ENCODE measurements at places on chromosomes 1 and 21.

DNA sequence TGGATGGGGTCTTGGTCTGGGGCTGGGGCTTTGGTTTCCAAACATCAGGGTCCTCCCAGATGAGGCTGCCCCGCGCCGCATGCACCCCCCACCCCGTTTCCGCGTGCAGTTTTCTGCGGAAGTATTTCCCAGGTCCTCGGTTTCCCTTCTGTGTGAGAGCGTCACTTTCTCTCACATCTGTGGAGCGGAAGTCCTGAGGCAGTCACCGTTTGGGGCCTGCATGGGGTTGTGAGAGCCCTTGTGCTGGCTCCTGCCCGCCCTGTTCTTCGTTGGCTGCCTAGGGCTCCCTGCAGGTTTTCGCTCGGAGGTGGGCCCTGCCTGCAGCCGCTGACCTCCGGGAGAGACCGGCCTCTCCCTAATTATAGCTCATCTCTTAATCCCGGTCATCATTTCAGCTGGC, 88.0 kb downstream of the GALNT2 start:
- DNase-seq = no peak

- no peak for DNase-seq
These were observed 259.0 kb downstream of the FOXD2 start for GRCh38 chr1:47696737-47697441.

- no peak for DNase-seq
These were observed 45.4 kb downstream of the ADSS2 start for GRCh38 chr1:244406337-244406736.

DNA sequence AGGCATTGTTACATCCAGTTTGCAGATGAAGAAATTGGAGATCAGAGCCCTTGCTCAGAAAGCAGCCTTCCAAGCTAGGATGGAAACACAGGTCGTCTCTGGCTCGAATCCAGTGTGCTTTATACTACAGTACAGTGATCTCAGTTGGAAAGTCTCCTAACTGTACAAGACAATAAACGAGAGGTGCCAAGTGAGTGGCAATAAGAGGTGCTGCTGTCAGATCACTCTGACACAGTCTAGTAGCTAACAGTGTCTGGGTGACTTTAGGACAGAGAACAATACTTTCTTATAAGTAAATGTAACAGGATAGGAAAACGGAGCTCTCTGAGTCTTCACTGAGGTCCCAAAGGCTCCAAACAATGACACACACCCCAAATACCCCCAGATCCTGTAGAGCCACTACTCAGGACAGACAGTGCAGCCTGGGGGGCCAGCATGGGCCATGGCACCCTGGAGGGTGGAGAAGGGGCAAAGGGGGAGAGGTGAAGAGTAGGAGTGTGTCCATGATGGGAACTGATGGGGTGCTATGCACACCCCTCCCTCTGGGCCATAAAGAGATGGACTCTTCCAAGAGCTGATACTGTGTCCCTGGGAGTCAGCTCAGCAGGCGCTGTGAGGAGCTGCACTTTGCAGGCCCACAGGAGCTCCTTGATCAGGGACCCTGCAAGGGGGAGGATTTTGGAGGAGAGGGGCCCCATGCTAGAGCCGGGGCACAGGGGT, 3.3 kb downstream of the SH3BGR start:
- no peak for DNase-seq

GRCh38 chr1:95640746-95641145, 406.7 kb downstream of the RWDD3 start:
- no peak for DNase-seq

DNA sequence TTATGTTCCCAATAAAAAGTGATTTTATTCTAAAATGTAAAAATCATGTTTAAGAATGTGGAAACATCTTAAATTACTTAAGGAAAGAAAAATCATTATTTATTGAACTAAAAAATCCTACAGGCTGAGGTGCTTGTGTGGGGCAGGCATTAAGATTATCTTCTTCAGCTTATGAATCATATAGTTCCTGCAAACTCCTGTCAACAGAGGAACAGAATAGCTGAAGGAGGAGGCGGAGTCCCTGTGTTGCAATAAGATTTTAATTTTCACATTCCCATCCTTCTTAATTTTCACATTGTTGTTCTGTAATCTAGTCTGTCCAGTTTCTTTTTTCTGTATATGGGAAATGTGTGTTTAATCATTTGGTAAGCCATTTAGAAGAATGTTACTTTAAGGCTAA, 20.6 kb upstream of the OLFML3 start:
- no peak for DNase-seq

DNA sequence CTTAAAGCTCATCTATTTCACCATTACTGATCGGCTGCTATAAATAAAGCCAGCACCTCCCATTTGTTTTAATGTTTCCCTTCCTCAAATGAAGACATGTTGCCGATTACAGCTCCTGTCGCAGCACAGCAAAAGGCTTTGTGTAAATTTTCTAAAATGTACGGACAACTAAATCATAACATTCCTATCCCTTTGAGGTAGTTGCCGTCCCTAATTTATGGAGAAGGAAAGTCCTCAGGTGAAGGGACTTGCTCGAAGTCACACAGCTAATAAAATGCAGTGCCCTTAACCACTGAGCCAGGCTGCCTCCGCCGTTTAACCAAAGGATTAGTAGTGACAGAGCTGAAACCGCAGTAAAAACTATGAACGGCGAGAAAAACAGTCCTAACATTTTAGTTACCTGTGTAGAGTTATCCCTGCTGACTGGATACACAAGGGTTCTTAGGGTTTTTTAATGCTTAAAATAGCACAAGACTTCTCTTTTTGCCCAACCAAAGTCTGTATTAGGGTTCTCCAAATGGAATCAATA, 871 bp downstream of the PINK1 start:
- DNase-seq = no peak

- no peak for DNase-seq
These were observed 20.0 kb upstream of the ZNF326 start for GRCh38 chr1:89974696-89975470.

GRCh38 chr1:89616844-89617627, 15.9 kb upstream of the LRRC8C start:
- no peak for DNase-seq

- DNase-seq = peak; percentile 44
These were observed 1.4 kb downstream of the PPP2R5A start for GRCh38 chr1:212286556-212287131.

DNA sequence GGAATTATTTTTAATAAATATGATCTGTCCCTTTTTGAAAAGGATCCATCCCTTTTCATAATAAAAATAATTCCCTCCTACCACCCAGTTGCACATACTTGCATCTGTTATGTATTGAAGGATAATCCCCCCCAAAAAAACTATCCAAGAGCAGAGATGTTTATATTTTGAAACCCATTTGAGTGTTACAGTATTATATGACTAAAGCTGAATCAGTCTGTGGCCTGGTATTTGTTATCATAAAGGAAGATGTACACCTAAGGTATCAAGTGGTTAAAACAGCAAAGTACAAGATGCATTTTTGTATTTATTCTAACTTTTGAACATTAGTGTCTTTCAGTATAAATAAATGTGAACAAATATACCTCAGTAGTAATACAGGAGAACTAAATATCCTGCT, 12.7 kb upstream of the TGFB2 start:
- DNase-seq = no peak

DNA sequence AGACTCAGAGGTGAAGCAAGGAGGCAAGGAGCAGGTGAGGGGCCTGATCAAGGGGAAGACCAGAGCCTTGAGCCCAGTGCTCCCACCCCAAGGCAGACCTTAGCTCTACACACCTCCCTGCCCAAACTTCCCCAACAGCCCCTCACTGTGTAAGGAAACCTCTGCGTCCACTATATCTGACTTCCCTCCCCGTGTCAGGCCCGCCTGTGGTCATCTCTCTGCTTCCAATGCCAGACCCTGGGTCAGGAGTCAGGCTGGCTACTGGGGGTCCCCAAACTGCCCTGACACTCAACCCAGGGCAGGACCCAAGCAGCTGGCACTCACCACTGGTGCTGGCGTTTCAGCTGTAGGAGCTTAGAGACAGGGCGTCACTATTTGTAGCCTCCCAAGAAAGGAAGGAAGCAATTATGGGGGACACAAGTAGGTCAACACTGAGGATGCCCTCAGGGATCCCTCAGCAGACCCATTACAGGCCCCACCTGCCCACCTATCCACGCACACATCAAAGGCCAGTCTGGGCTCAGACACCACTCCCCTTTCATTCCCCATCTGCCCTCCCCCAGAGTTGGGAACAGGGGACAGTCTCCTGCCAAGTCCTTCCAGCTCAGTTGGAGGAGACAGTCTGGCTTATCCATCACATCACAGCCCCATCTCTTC, 811 bp upstream of the S100A3 start:
- DNase-seq = no peak

GRCh38 chr1:224057461-224058199, 56.3 kb upstream of the FBXO28 start:
- DNase-seq = no peak

GRCh38 chr1:205229399-205229871, 1.7 kb downstream of the TMCC2 start:
- DNase-seq = no peak

- DNase-seq = no peak
These were observed 39.5 kb downstream of the IRF2BP2 start for GRCh38 chr1:234570329-234571120.

- no peak for DNase-seq
These were observed 17.5 kb downstream of the ITGB2 start for GRCh38 chr21:44903050-44903685.

DNA sequence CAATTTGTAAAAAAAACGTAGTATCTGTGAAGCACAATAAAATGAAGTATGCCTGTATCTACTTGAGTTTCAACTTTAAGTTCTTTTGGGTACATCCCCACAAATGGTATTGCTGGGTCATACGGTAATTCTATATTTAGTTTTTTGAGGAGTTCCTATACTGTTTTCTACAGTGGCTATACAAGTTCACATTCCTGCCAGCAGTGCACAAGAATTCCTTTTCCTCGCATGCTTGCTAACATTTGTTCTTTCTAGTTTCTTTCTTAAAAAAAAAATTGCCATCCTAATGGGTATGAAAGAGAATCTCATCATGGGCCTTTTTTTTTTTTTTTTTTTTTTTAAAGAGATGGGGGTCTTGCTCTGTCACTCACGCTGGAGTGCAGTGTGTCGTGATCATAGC, 41.9 kb downstream of the UCK2 start:
- DNase-seq = no peak

DNA sequence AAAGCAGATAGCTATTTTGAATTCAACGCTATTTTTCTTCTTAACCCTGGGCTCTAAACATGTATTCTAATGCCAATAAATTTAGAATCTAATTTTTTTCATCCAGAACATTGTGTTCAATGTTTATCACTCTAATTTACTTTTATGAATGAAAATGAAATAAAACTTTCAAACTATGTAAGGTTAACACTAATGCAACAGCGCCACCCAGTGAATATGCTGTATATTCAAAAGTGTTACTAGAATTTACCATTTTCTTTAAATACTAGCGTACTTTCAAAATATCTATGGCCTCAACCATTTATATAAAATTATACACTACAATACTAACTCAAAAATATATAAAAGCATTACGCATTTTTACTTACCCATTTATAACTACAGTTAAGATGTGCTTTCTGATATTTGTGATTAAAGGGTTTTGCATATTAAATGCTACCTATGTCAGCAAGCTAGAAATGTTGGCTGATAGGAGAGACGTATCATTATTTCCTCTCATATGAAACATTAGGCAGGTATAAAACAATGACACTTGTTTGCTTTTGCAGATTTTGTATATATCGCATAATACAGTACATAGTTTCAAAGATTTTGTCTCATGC, 5.9 kb upstream of the NUF2 start:
- no peak for DNase-seq

DNA sequence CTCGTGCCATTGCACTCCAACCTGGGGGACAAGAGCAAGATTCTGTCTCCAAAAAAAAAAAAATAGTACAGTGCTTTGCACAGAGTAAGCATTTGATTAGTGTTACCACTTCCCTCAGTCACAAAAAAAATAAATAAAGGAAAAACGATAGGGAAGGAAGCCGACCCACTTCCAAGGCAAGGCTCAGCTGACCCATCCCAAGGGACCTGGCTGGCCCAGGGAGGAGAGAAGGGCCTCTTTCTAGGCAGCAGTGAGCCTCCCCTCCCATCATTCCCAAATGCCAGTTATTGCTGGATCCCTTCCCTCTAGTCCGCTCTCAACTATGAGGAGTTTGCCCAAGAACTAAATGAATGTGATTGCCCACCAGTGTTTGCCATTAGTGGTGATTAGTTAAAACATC, 77.8 kb downstream of the TMEM53 start:
- no peak for DNase-seq

DNA sequence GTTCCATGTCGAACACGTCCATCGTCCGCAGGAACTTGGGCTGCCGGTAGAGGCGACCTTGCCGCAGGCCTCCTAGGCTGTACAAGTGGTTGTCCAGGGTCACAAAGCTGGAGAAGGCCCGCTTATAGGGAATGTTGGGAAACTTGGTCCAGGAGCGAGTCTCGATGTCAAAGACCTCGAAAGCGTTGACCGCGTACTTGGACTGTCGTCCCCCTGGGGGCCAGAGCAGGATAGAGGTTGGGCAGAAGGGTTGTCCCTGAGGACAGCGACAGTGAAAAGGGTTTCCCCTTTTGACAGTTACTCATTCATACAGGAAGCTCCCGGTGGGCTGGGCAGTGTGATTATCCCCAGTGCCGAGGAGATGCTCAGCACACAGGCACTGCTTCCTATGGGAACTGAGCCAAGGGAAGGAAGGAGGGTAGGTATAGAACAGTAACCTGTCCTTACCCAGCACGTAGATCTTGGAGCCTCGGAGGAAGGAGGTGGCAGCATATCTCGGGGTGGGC, 17.5 kb downstream of the KLHDC8A start:
- DNase-seq = no peak

GRCh38 chr1:92486251-92487077, at the start of gene GFI1:
GFI1 (minus strand) TSS chr1:92486925; CDS start chr1:92483487, 3,438 bp downstream.
- no peak for DNase-seq

- no peak for DNase-seq
These were observed 31.6 kb upstream of the ARHGEF10L start for GRCh38 chr1:17507915-17508314.

GRCh38 chr1:23745515-23745914, 2.2 kb downstream of the ELOA start:
- DNase-seq = no peak

GRCh38 chr21:26385721-26386120, 187.4 kb downstream of the CYYR1 start:
- DNase-seq = no peak

Measured in esophagus squamous epithelium (tissue), 5 donors.